ENCODE measurements at places on chromosomes 3 and 15.

- peak; percentile 83 for DNase-seq
These were observed 1.9 kb upstream of the NLGN1 start for GRCh38 chr3:173395412-173396181.

- no peak for DNase-seq
These were observed 19.1 kb downstream of the FGD5 start for GRCh38 chr3:14837878-14838258.

DNA sequence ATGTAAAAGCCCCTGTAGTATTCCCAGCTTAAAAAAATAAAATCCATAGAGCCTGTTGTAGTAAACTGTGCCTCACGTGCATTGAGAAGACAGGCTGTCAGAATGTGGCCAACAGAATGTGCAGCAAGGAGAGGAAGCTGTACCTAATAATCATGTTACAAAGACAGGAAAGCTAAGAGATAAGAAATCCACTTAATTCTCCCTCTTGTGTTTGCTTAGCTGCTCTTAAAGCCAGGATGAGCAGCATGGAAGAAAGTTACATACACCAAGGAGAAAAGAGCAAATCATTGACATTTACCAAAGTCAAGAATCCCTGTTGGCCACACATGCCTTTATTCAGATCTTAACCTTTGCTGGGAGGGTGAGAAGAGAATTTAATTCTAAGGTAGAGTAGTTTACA is 85.9 kb downstream of the TNIK start:
- DNase-seq = peak; percentile 40

- DNase-seq = peak; percentile 7
These were observed 53.9 kb upstream of the PAQR5 start for GRCh38 chr15:69244798-69245197.

- DNase-seq = peak; percentile 7
These were observed 137.7 kb downstream of the LRIG1 start for GRCh38 chr3:66363148-66363547.

- no peak for DNase-seq
These were observed 76.1 kb downstream of the CD200 start for GRCh38 chr3:112409041-112409440.

DNA sequence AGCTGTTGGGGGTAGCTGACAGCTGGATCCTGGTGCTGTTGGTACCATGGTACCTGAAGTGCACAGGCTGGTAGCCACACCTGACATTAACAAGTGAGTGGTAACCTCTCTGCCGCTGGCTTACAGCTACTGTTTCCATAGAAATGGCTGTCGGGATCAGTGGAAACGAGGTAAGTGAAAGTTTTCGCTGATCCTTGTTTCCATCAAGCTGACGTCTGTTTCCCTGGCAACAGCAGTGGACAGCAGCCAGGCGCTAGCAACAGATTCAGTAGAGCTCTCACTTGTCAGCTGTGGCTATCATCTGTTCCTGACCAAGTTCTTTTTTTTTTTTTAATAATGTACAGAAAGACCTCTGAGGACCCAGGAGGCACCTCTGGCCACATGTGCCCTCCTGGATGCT is 166.2 kb downstream of the CHDH start:
- DNase-seq = peak; percentile 5

DNA sequence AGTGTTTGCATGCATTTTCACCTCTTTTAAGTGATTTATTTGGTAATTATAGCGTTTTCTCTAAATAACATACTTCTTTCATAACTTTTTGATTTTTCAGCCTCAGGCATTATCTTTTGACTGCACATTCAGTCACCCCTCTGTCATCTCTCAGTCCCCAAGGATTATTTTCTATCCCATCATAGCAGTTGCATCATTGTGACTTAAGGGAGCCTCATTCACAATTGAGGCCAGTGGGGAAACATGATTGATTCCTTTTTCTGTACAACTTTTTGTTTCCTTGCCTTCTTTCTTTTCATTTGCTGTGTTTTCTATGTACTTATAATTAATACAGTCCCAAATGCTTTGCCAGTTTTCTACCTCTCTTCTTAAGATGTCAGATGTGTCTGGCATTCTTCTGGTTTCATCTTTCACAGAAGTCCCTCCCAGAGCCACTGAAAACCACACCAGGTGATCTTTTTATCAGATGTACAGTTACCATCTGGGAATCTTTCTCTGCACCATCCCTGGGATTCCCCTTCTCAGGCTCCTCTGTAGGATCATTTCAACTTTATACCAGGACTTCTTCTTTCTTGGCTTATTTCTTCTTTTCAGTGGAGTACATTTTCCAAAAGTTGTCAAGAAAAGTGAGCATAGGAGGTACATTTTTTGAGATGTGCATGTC is 151.4 kb downstream of the RAP2B start:
- DNase-seq = no peak

DNA sequence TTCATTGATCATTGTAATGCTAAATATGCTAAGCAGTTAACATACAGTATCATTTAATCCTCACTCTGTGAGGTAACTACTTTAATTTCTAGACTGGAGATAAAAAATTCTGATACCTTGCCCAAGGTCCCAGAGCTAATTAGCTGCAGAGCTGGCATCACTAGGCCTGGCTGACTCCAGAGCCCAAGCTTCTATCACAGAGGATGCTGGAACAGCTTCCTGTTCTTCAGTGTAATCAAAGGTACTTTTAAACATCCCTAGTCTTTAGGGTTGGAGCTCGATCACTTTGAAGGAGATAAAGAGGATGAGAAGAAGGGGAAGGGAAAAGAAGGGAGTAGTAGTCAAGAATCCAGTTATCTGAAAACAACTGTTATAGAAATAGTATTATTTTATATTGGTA is 37.1 kb upstream of the BOC start:
- DNase-seq = no peak

DNA sequence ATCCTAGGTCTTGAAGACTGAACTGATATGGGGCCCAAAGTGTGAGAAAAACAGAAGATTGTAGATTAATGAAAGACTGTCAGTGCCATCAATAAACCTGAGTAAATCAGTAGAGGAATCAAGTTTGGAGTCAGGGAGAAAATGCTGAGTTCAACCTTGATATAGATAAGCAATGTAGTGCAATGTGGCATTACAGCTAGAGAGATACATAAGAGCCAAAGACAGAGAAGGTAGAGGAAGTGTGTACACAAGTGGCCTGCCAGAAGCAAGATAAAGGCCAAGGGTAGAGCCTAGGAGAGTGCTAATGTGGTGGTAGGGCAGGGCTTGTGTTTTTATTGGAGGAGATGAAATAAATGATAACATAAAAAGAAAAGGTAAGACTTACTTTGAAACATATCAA is 26.0 kb upstream of the EID1 start:
- no peak for DNase-seq

DNA sequence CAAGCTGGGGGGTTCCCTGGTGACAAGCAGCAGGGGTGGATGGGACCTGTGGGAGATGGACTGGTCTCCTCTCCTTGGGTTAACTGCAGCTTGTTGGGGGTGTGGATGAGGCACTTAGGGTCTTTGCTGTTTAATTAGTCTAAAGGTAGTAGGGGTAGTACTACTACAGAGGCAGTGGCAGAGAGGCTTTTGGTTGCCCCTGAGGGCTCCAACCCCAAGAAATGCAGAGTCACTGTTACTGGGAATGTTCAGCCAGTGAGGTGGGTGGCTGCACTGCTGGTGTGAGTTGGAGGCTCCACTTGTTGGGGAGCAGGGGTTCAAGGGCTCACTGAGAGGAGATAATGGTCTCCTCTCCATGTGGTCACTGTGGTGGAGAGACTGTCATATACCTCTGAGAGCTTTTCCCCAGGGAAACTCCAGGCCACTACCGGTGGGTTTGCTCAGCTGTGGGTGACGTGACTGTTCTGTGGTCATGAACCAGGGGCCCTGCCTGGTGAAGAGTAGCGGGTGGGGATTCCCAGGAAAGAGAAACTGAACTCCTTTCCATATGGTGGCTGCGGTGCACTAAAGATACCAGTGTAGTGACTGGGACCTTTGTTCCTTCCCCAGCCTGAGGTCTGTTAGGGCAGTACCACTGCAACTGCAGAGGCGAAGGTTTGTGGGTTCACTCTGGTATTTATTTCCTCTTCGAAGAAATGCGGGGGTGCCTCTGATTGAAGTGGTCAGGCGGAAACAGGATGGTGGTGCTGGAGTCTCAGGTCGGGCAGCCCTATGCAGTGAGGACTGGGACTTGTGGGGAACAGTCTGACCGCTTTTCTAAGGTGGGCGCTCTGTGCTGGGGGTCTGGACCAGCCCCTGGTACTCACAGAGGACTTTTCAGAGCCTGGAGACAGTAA is 68.9 kb upstream of the TNFSF10 start:
- no peak for DNase-seq

DNA sequence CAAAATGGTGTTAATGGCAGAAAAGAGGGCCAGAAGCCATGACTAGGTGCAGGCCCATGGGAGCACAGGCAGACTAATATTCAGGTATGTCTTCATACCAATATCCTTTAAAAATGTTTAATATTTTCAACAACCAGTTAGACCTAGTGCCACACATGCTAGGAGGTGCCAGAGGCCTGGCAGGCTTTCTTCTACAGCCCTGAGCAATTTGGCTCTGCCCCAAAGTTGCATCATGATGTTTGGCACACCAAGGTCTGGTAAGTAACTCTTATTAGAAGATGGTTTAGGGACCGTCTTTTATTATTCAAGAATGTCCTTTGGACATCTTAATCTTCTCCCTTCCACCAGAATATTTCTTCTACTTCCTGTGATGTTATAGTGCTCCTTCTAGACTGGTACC is 34.8 kb downstream of the MITF start:
- no peak for DNase-seq

GRCh38 chr3:9246189-9246588 is 3.3 kb downstream of the SRGAP3 start:
- DNase-seq = no peak

GRCh38 chr3:133991209-133991608 is 38.5 kb downstream of the SLCO2A1 start:
- no peak for DNase-seq

- DNase-seq = peak; percentile 97
These were observed 123.4 kb downstream of the CHSY1 start for GRCh38 chr15:101128221-101129015.

DNA sequence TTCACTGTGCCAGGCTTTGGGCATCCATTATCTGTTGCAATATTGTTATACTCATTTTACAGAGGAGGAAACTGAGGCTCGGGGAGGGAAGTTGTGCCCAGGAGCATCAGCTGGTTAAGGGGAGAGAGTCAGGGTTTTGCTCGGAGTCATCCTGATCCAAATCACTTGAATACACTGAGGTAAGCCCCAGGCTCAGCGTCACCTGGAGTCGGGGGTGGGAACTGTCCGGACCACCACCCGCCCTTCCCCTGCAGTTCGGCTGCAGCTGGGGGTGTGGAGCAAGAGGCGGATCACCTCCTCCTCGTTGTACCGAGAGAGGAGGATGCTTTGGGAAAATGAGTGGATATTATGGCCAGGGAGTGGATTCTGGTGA is 646 bp downstream of the HRH1 start:
- peak; percentile 40 for DNase-seq

DNA sequence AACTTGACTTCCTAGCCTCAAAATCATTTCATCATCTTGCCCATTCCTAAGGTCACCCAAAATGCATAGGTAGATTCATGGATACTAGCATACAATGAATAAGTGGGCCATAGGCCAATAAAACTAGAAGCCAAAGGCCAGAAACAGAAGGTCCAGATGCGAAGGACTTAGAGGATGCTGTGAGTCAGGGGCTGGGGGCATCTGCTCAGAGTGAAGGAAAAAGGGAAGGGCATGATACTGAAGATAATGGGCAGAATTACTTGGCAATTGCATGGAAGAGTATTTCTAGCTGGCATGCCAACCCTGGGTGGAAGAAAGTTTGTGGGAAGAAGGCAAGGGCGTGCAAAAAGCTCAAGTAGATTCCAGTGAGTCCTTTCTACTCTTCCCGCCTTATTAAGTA is 27.5 kb downstream of the ILDR1 start:
- DNase-seq = no peak

GRCh38 chr3:107987036-107987939 is 103.5 kb downstream of the CD47 start:
- DNase-seq = peak; percentile 95

GRCh38 chr3:106068381-106068780 is 199.6 kb upstream of the CBLB start:
- no peak for DNase-seq

DNA sequence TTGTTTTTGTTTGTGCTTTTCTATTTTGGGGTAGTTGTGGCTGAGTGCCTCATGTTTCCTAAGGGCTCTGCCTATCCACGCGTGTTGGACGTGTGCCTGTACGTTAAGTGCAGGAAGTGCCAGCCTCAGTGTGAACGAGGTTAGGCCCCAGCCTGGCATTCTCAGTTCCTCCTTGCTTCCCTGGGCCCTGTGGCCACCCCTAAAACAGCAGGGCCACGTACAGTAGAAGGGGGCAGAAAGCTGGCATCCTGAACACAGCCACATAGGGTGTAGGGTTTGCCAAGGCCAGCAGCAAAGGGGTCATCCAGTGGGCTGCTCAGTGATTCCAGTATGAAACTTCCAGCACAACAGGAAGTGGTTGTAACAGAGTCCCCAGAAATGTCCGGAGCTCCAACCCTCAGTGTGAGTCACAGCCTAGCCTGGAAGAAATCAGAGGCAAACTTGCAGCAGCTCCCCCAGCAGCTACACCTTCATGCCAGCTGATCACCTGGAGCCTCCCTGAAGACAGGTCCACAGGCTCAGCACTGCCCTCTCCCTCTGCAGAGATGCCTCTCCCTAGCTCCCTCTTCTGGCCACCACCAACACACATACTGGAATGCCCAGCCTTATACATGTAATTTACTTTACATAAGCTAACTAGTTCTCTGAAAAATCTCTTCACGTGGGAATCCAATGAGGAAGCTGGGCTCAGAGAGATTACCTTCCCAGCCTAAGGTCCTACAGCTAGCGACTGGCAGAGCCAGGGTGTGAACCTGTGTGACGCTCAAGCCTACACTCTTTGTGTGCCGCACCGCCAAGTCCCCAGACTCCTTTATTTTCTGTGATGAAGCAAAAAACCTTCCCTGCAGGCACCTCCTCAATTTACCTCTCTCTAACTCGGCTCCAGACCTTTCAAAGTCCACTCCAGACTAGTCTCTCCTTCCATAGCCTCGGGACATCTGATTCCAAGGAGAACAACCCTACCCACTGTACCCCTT is 26.6 kb downstream of the ILDR1 start:
- peak; percentile 78 for DNase-seq

- DNase-seq = peak; percentile 25
These were observed 108.7 kb upstream of the ALDH1A3 start for GRCh38 chr15:100770661-100771584.

Data from fibroblast of skin of right biceps (primary cell).